ENCODE measurements at places on chromosomes 6 and 20.

GRCh38 chr6:14644381-14644780 is 526.8 kb downstream of the CD83 start:
- no peak for DNase-seq

GRCh38 chr6:41729624-41730023 is 5.8 kb downstream of the TFEB start:
- no peak for DNase-seq

DNA sequence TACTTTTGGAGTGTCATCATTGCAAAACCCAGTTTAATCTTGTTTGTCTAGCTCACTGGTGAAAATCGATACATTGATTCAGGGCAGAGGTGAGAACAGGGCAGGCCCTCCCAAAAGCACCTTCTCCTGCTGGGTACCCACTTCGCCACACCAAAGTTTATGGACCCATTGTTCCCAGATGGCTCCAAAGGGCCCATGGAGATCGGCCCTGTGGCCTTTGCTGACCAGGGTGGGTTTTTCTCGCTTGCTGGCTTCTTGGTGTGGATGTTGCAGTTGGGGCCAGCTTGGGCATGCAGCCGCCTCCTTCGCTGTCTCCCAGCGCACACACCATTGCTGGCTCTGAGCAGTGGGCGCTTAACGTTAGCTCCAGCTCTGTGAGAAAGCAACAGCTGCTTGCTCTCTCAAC is 178.1 kb upstream of the PDE10A start:
- no peak for DNase-seq

DNA sequence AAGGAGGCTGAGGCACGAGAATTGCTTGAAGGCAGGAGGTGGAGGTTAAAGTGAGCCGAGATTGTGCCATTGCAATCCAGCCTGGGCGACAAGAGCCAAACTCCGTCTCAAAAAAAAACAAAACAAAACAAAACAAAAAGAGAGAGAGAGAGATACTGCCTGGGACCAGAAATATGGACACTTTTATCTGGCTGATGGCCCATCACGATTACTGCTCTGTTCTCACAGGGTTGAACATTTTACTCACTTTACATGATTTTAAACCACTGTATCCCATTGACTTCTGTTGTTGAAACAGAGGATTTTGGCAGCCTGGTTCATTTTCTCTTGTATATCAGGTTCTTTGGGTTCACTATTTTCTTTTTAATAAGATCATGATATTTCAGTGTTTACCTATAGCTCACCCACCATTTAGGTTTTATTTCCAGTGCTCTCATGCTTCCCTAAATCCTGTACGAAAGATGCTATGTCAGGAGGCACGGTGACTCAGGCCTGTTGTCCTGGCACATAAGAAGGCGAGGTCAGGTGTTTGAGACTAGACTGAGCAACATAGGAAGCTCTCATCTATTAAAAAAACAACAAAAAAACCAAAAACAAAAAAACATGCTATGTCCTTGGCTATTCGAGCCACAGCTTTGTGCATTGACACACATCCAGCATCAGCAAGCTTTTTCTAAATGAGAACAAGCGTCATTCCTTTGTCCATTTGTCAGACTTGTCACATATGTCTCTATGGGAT is 34.5 kb upstream of the RREB1 start:
- no peak for DNase-seq

GRCh38 chr6:337805-338368 is 45.6 kb downstream of the DUSP22 start:
- no peak for DNase-seq

DNA sequence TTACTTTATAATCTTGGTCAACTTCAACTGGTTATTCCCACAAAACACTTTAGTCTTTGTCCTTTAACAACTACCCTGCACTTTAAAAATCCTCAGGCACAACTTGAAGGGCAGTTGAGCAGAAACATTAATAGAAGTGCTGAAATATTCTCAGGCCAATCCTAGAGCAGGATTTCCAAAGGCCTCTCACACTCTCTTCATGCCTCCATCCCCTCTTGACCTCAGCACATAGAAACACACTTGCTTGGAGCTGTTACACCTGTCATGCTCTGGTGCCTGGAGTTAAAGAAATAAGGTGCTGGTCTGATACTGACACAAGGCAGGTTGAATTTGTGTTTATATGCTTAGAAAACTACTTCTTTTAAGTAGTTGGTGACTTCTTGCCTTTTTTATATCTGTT is 618.8 kb upstream of the POU3F2 start:
- DNase-seq = no peak

DNA sequence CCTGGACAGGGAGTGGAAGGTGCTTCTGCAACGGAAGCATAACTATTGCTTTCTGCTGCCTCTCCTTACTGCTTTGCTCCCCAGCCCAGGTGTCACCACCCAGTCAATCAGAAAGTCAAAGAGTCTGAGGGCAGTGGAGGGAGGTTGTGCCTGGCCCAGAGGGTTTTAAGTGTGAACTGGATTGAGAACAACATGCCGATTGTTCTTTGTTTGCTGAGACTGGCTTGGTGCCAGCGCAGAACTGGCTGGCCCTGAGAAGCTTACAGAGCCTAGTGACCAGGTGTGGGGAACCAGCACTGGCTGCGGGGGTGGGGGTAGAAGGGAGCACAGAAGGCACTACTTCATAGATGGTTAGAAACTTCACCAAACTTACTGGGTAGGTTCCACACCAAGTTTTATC is 31.1 kb upstream of the ENPP4 start:
- no peak for DNase-seq

DNA sequence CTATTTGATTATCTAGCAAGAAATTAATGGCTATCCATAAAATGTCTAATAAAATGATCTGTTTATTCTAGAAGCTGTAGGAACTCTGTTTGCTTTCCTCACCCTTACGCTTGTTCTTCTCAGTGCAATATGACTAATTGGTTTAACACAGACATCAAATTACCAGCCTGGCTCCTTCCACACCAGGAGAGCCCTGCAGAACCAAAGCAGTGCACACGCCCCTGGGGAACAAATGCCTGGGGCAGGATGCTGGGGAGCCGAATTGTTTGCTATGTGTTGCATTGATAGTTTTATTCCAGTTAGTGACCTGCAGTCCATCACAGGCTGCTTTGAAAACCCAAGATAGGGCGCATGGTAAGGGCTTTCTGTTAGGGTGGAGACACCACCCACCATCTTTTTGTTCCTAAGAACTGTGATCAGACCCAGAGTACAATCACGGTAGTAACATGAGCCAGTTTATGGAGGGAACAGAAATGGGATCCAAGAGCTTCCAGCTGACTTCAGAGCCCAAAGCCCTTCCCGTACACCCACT is 126.4 kb upstream of the CD93 start:
- DNase-seq = no peak

DNA sequence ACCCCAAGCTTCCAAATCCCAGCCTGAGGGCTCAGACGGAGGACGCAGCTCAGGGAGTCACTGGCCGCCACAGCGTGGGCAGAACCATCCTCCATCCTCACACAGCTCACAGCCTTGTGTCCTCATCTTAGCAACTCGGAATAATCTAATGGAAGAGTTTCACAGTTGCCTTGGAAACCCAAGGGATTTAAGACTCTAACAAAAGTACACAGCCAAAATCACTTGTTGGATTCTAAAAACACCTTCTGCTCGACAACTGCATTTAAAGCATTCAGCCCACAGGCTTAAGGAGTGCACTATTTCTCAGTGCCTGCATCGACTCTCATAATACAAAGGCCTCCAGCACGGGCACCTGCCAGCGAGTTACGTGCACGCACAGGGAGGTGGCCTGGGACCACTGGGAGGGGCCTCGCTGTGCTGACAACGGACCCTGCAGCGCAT is 45.4 kb downstream of the ZBTB46 start:
- no peak for DNase-seq

GRCh38 chr6:33621711-33622388 is 728 bp downstream of the ITPR3 start:
- DNase-seq = no peak

GRCh38 chr20:19633985-19634384 is 124.1 kb upstream of the RIN2 start:
- no peak for DNase-seq

DNA sequence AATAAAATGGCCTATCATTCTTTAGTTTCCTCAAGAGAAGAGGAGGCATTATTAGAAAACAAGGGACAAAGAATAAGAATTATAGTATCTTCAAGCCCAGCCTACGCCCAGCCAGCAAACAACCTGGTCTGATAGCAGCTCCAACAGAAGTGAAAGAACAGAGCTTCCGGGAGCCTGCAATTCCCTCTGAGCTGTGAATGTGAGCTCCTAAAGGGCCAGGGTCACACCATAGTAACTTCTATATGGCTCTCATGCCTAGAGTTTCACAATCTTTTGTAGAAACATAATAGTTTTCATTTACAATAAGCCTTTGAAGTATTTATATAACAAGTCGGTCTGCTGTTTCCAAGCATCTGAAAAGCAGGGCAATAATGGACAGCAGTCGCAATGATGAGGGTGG is 116.5 kb downstream of the SMLR1 start:
- no peak for DNase-seq
